ENCODE measurements at places on chromosomes 7 and 10.

DNA sequence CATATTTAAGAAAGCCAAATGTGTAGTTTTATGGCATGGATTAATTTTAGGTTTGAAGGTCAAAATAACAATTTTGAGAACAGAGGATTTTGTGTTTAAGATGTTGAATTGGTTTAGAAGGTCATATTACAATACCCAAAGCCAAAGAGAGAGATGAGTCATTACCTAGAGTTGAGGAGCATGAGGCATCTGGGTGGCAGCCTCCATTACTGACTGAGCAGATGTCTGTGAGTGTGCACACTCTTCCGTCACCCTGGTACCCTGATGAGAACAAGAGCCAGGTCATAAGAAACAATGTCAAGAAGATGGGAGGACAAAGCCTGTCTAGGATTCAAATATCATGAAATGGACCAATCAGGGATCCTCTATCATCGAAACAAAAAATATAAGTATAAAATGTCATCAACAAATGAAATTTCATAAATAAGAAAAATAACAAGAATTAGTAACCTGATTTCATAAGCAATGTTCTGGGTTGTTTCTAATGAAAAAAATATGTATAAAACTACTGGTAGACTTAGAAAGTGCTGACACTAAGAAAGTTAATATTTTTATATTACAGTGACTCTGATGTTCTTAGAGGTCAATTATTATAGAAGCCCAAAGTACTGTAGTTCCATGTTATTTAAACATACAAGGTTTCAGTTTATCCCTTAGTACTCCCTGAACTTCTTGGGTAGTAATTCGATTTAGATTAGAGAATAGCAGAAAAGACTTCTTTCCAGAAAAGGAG lies 20.0 kb downstream of the CUBN start:
- no peak for DNase-seq

- peak; percentile 27 for DNase-seq
These were observed 2.1 kb downstream of the SP4 start for GRCh38 chr7:21429786-21430574.

- peak; percentile 13 for DNase-seq
These were observed 8.6 kb downstream of the CPA5 start for GRCh38 chr7:130353196-130353595.

- DNase-seq, result peak; percentile 23
These were observed 721 bp downstream of the CCNJ start for GRCh38 chr10:96043893-96044715.

DNA sequence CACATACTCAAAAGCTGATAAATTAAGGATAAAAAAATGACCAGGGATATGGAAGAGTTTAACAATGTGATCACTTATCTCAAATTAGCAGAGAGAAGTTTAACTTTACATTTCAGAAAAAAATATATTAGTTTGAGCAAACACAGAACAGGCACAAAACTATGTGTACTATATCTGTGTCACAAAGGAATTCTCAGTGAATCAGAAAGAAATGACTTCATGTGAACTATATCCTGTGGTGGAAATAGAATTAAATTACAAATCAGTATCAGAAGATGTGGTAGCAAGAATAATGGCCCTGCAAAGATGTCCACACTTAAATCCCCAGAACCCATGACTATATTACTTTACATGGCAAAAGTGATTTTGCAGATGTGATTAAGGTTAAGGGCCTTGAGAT lies 70.3 kb downstream of the SEC23IP start:
- no peak for DNase-seq

- DNase-seq, result no peak
These were observed 42.8 kb downstream of the PDLIM1 start for GRCh38 chr10:95247881-95248583.

DNA sequence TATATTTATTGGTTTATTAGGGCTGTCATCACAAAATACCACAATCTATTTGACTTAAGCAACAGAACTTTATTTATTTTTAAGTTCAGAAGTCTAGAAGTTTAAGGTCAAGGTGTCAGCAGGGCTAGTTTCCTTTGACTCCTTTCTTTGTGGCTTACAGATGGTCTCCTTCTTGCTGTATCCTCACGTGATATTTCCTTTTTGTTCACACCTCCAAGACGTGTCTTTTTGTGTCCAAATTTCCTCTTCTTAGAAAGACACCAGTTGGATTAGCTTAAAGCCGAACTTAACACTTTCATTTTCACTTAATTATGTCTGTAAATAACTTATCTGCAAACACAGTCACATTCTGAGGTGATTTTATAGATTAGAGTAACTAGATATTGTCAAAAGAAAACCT lies 631.4 kb upstream of the POT1 start:
- no peak for DNase-seq

GRCh38 chr10:3036155-3037021 lies 31.0 kb upstream of the PFKP start:
- DNase-seq, result no peak

DNA sequence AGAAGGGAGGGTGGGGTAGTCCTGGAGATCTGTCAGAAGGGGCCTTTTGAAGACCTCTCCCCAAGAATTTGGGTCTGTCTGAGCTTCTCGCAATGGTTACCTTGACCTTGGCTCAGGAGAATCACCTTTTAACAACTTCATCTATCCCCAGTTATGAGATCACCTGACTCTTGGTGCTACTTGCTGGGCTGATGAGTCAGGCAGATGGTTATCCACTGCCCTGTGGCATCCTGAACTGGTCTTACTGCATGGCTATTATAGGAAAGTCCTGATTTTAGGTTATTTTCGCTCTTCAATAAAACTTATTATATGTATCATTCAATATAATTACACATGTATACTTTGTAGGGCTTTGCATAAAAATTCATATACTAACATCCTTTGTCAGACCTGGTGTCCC lies 274.7 kb downstream of the GFRA1 start:
- DNase-seq, result no peak

DNA sequence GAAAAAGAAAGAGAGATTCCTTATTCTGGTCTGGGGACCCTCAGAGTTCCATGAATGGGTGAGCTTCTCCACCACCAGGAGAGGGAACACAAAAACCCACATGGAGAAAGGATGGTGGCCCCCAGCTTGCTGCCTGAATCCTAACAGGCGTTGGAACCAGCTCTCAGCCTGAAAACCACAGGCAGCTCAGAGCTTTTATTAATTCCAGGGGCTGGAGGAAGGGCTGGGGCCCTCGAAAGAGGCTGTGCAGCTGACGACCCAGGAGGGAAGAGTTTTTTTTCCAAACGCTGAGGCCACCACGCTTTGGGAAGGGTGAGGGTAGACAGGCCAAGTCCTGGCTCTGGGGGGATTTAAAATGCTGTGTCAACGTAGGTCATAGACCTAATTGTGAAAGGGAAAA lies 10.8 kb upstream of the ELN start:
- no peak for DNase-seq

GRCh38 chr10:123974406-123974805 lies 82.8 kb upstream of the CPXM2 start:
- no peak for DNase-seq

- DNase-seq, result no peak
These were observed 5.8 kb downstream of the KCND2 start for GRCh38 chr7:120278773-120279172.

GRCh38 chr10:103111031-103111917 lies 81.8 kb downstream of the NT5C2 start:
- DNase-seq, result no peak

DNA sequence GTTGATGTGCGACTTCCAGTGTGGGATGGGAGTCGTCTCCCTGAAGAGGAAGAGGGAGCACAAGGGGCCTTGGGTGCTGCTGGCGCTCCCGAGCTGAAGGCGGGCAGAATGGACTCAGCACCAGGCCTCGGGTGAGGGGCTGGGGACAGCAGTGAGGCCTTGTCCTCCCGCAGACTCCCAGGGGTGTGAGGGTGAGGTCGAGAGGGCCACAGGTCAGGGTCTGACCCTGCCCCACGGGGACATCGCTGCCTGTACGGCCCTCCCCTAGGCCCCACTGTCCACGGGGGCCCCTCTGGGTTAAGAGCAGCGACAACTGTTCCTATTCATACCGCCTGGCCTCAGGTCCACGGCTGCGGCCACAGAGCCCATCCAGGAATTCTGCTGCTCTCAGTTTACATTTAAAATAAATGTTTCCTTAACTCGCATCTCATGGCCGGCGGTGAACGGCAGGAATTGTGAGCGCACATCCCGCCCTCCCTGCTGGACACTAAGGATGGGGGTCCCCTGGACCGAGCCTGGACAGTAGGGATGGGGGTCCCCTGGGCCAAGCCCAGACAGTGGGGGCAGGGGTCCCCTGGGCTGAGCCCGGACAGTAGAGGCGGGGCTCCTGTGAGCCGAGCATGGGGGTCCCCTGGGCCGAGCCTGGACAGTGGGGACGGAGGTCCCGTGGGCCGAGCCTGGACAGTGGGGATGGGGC lies 61.7 kb downstream of the PDGFA start:
- no peak for DNase-seq

DNA sequence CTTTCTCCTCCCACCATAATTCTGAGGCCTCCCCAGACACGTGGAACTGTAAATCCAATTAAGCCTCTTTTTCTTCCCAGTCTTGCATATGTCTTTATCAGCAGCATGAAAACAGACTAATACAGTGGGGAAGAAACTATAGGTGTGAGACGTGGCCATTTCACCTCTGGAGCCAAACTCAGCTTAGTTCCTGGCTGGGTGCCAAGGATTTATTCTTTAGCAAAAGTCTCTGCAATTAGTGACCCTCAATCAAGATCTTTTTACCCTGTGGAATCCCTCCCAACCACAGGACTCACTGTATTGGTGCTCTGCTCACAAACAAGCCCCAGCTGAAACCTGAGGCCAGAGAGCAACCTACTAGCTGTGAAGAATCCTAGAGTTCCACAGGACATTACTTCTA lies 28.1 kb upstream of the SFTPD start:
- no peak for DNase-seq

GRCh38 chr10:51170518-51171245 lies 96.4 kb downstream of the PRKG1 start:
- no peak for DNase-seq

DNA sequence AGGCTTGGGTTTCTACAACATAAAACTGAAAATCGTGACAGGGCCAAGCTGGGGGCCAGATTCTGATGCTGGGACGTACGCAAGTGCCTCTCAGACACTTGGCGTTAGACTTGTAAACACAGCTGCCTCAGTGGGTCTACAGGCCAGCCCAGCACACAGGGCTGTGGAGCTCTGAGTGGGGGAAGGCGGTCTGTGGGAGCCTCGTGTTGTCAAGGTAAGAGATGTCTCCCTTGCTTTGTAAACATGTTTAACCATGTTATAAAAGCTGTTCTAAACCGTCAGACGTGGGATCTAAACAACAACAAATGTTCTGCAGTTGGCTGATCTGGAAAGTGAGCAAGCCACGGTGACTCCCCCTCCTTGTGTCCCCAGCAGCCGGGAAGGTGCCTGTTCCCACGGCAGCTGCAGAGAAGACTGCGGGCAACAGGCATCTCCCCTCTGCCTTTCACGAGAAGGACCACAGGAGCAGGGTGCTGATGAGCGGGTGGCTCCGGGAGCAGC lies 67.8 kb downstream of the ZRANB1 start:
- no peak for DNase-seq

DNA sequence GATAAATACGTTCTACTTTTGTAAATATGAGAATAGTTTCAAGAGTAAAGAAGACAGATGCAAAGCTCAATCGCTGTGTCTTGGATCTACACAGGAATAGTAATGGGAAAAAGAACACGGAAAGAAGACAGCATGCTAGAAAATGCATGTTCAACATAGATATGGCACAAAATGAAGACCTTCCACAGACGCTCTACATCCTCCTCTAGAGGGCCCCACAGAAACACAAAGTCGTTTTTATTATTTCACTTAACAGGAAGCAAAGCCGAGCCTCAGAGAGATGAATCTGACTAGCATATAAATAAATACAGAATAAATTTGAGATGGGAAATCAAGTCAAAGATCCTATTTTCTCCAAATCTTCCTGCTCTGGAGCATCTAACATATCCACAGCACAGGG lies 292.6 kb downstream of the PARD3 start:
- DNase-seq, result no peak

DNA sequence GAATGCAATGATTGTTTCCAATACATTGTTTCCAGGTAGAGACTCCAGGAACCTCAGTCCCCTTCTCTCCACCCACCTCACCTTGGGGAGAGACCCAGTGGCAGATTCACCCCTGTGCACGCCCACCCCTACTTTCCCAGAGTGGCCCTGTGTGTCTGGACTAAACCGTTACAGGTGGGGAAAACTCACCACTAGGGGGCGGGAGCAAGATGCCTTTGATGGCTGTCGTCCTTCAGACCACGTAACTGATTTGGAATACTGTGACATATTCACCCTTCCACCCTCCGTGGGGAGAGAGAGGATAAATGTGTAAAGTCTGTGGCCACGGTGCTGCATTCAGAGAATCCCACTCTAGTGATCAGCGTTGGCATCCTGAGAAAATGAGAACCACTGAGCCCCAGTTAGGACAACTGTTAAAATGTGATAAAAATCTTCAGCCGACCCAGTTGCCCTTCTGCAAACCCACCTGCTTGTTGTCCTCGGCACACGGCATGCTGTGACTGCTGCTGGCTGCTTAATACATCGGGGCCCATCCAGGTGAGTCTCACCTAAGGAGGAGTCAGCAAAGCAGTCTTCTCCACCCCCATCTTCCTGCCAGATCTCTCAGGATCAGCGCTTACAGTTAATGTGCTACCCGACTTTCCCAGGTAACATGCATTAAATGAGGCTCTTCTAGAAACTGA lies 41.5 kb upstream of the NMT2 start:
- DNase-seq, result peak; percentile 81

DNA sequence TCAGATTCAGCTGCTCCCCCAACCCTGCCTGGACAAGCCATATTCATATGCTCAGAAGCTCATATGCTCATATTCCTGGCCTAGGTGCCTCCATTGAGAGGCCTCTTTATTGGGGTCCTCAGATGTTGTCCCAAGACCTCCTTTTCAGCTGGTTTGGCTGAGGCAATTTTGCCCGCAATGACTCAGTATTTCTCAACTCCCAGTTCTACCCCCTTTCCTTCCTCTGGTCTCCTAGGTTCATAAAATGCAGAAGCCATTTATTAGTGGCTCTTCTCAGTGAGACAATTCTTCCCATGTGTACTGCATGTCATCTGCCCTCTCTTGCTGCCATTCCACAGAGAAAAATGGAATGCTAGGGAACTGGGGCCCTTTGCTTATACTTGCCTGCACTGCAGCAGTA lies 110.7 kb downstream of the INHBA start:
- DNase-seq, result no peak

DNA sequence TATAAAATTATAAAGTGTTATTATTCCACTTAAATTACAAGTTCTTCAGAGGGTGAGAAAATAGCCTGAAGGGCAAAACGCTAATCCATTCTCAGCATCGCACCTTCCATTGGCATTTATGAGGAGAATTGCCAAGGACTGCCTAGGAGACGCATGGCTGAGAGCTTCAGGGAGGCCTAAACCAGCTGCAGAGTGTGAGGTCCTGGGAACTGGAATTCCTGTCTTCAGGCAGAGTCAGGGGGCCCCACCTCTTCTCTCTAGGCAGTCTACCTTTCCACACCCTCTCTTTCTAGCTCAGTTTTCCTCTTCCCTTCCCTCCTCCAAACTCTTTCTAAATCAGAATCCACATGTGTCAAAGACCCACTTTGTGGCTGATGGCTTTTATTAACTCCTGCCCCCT lies 35.3 kb downstream of the LRRC72 start:
- no peak for DNase-seq

- no peak for DNase-seq
These were observed 9.6 kb downstream of the IL2RA start for GRCh38 chr10:6052247-6053221.

- no peak for DNase-seq
These were observed 23.6 kb downstream of the ABI1 start for GRCh38 chr10:26837139-26837538.

Data from NCI-H345 (cell line).